ENCODE measurements at places on chromosomes 12 and 14.

DNA sequence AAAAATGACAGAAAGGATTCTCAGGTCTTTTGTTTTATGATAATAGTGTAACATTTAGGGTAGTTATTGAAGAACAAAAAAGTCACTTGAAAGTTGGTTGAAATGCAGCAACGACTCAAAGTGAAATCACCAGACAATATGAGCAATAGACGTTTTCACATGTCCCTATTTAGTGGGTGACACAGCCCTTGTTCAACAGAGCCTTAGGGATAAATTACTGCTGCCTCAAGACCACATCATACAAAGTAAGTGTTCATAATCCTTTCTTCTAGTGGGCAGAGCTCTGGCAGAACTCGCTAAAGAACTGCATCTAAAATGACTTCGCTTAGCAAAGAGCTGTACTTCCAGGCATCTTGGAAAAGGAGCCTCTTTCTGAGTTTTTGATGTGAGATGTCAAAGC is 128.5 kb upstream of the LMNTD1 start:
- no peak for DNase-seq

- DNase-seq: no peak
Observed at GRCh38 chr12:97375310-97375709, 87.3 kb upstream of the RMST start.

DNA sequence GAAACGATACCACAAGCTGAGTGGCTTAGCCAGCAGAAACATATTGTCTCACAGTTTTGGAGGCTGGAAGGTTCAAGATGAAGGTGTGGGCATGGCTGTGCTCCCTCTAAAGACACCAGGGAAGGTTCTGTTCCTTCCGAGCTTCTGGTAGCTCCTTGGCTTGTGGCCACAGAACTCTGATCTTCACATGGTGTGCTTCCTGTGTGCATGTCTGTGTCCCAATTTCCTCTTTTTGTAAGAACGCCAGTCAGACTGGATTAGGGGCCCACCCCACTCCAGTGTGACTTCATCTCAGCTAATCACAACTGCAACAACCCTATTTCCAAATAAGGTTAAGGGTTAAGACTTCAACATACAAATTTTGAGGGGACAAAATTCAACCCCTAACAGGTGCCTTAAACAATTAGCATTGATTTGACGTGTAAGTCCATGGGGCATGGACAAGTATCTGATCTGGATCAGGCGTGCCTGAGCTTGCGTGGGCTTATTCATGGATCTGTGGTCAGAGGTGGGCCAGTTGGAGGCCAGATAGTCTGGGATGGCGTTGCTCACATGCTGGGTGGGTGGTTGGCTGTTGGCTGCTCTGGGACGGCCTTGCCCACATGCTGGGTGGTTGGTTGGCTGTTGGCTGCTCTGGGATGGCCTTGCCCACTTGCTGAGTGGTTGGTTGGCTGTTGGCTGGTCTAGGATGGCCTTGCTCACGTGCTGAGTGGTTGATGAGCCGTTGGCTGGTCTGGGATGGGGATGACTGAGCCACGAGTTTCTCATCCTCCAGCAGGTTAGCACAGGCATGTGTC is 88.5 kb downstream of the LGMN start:
- no peak for DNase-seq

- DNase-seq: no peak
Observed at GRCh38 chr14:105161964-105162668, 6.5 kb downstream of the JAG2 start.

DNA sequence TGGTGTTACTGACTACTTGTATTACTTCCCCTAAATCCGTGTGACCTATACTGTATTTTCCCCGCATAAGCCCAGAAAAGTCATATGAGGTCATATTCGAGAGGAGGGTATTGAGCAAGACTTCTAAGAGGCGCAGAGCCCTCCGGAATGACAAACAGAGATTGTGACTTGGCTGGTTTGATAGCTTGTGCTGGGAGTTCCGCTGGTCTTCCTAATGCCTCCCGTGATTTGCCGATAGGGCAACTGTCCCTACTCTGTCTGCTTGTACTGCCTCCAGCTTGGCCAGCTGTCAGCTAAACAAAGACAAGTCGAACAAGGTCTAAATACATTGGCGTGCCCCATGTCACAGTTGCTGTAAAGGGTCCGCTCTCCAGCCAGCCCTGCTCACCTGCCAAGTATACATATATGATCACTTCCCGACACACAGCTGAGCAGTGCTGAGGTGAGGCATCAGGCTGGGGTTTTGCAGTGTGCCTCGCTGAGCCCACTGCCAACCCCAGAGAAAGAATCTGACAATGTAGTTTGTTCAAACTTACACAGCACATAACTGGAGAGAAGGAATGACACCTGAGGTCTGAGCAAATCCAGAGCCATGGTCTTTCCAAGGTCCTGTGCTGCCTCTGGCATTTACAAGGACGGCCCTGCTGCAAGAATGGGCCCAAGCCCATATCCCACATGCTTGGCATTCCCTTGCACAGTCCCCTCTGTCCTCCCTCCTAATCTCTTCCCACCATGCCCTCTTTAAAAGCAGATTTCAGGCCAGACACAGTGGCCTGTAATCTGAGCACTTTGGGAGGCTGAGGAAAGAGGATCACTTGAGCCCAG is 23.7 kb downstream of the LGMN start:
- no peak for DNase-seq

Measured in esophagus squamous epithelium (tissue), 5 donors.